K562 (cell line): ENCODE measurements at places on chromosomes 7 and 10.

DNA sequence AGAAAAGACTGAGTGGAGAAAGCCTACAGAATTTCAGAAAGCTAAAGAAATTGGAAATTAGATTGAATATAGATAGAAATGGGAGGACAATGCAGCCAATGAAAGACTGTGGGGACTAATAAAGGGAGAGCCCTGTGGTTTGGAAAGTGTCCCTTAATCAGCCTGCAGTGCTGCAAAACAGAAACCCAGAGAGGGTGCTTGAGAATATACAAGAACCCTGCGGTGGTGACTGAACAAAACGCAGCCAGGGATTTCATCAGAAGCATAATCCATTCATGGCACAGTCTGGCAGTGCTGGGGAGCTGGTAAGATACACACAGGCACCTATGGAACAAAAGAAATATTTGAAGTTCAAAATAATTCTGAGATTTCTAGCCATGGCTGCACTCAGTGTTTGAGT lies 19.1 kb downstream of the CEP41 start:
- DNase-seq = no peak

GRCh38 chr10:43316988-43317387 lies 50.1 kb upstream of the RASGEF1A start:
- no peak for DNase-seq

DNA sequence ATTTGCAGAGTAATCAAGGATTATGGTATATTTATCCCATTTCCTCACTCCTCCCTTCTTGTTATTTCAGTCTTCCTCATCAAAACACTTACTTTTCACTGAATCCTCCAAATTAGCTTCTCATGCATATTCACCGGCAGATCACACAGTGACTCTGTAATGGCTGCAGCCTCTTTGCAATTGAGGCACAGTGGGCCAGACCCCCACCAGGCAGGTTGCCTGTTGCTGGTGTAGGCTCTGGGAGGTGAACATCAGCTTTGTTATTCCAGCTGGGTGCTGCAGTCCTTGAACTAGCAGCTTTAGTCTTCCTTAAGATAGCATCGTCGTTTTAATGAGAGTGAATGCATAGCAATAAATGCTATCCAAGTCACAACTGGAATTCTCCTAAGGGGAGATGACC lies 449.3 kb downstream of the CNTNAP2 start:
- no peak for DNase-seq

DNA sequence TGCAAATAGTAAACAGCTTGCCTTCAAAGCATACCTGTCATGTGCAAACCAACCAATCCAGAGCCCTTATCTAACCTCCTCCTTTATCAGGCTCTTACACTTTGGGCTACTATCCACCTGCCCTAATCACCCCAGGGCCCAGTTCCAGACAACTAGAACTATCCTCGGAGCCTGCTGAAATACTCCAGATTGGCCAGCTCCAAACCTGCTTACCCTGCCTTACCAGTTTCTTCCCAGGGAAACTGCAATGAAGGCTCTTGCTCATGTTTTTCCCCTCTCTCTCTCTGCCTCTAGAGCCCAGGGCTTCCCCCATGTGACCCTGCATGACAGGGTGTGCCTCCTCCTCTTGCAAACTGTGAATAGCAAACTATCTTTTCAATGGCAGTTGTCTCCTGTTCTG lies 81.4 kb upstream of the CAPZA2 start:
- no peak for DNase-seq

DNA sequence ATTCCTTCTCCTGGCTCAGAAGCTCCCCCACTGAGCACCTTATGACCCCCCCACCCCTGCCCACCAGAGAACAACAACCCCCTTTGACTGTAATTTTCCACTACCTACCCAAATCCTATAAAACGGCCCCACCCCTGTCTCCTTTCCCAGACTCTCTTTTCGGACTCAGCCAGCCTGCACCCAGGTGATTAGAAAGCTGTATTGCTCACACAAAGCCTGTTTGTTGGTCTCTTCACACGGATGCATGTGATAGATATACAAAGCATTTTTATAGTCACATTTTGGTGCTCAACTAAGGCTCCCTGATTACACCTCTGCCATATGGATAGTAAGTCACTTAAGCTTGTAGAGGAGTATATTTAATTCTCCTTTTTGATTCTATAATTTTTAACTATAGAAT lies 985.8 kb downstream of the REEP3 start:
- DNase-seq = no peak

- DNase-seq = no peak
Observed at GRCh38 chr7:91191771-91192170, 72.5 kb upstream of the FZD1 start.

DNA sequence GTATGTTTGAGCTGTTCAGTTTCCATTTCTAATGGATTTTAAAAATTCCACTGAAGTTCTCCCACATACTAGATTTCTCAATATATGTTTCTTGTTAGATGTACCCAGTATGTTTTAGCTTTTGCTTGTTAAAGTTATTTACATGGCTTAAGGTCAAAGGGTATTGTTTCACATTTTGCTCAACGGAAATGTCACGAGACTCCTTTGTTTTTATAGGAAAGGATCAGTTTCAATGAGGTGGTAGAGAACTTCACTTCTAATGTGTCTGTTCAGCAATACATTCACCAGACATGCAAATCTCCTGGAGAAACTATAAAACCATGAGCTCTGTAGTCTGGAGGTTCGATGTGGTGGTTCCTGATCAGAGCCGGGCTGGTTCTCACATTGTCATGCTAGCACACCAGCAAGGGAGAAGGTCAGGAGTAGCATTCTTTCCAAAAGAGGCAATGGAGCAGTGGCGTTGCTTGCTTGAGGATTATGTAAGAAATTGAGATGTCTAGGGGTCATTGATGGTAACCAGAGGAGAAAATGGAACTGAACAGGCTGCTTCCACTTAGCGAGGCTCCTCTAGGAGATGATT lies 114.0 kb downstream of the RAB18 start:
- no peak for DNase-seq

- no peak for DNase-seq
Observed at GRCh38 chr7:127935847-127936376, 95.3 kb downstream of the LRRC4 start.

GRCh38 chr7:131602994-131603372 lies 46.6 kb upstream of the PODXL start:
- no peak for DNase-seq

GRCh38 chr7:46515844-46516590 lies 594.9 kb upstream of the IGFBP3 start:
- no peak for DNase-seq

- DNase-seq = no peak
Observed at GRCh38 chr7:95472581-95473161, 13.1 kb upstream of the ASB4 start.

- no peak for DNase-seq
Observed at GRCh38 chr7:101922631-101923601, 105.5 kb downstream of the CUX1 start.

GRCh38 chr10:75733135-75733890 lies 301.9 kb downstream of the LRMDA start:
- no peak for DNase-seq

- no peak for DNase-seq
Observed at GRCh38 chr7:47330026-47330425, 251.9 kb downstream of the TNS3 start.

GRCh38 chr7:21941611-21942141 lies 4.0 kb downstream of the CDCA7L start:
- DNase-seq = no peak

- no peak for DNase-seq
Observed at GRCh38 chr10:1432161-1432560, 305.2 kb downstream of the ADARB2 start.

- no peak for DNase-seq
Observed at GRCh38 chr10:118792526-118792925, 37.8 kb upstream of the CACUL1 start.

GRCh38 chr10:130986846-130987245 lies 324.7 kb downstream of the TCERG1L start:
- DNase-seq = no peak

DNA sequence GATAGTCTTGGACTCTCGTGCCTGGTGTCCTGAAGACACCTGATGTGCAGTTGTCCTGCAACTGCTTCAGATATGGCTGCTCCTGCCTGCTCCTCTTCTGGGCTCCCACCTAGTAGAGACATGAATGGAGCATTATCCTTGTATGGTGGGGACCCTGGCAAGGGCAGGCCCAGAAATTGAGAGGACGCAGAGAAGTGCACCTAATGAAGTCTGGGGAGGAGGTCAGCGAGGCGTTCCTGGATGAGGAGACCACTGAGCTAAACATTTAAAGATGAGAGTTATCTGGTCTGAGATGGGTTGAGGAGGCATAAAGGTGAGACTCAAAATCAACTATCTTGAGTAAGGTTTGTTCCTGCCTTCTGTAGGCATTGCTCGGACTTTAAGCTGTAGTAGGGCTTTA lies 66.3 kb downstream of the WDFY4 start:
- DNase-seq = no peak

GRCh38 chr7:81515009-81515408 lies 254.8 kb downstream of the HGF start:
- no peak for DNase-seq

- no peak for DNase-seq
Observed at GRCh38 chr7:52648872-52649271, 386.6 kb upstream of the POM121L12 start.

DNA sequence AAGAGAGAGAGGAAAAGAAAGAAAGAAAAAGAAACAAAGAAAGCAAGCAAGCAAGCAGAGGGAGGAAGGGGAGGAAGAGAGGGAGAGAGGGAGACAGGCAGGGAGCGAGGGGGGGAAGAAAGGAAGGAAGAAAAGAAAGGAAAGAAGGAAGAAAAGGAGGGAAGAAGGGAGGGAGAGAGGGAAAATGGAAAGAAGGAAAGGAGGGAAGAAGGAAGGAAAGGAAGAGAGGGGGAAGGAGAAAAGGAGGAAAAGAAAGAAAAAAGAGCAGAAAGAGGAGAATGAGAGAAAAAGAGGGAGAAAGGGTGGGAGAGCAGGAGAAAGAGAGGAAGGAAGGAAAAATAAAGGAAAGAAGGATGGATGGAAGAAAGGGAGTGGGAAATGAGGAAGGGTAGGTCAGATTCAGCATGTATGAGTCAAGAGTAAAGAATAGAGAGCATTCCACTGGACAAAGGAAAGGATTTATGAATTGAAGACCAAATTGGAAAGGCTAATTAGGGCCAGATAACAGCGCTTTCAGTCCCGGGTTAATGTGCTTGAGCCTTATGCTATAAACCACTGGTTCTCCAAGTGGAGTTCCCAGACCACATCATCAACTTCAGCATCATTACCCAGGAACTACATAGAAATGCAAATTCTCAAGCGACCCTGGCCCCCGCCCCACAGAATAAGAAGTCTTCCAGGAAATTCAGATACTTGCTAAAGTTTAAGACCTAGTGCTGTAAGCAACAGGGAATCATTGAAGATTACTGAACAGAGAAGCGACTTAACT lies 85.1 kb downstream of the C10orf90 start:
- DNase-seq = no peak

DNA sequence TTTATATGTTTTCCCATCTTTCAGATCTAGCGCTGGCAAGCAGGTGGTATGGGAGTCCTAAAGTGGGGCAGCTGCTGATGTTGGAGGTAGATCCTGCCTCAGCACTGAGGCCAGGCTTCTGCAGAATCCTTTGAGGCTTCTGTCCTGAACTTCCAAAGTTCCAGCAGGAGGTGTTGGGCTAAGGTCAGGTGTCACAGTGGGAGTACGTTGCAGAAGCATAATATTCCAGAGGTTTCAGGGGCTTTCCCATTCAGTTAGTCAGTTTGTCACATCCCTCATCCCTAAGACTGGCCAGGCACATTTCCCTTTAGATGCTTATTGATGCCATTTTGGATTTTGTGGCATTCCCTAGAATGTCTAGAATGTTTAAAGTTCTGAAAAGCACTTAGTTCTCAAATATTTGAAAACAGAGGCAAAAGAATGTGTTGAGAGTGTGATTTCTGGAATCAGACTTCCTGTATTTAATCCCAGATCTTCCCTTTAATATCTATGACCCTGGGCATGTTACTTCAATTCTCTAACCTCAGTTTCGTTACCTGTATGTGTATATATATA lies 319.1 kb upstream of the PHYHIPL start:
- DNase-seq = no peak

DNA sequence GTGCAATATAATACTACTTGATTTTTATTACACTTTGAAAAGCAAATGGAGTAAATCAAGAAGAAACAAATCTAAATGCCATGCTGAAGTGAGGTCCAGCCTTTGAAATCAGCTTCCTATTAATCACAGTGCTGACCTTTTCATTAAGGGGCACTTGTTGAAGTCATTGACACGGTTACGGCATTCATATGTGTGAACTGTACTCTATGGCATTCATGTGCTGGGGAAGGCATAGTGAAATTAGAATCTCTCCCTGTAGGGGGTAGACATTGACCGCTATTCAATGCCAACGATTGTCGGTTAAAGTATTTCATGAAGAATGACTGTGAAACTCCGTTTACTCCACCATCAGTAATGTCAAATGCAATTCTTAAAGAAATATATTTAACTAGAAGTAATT lies 296.1 kb upstream of the SEMA3A start:
- peak; percentile 12 for DNase-seq

GRCh38 chr10:59654007-59654406 lies 55.6 kb downstream of the SLC16A9 start:
- DNase-seq = no peak

GRCh38 chr10:61391281-61391680 lies 61.9 kb downstream of the TMEM26 start:
- no peak for DNase-seq
